Progenitor cell of endocrine pancreas (in vitro differentiated cells): ENCODE measurements at places on chromosomes 1 and 21.
A peak's percentile ranks its signal among the peaks of the same experiment; 100 is the strongest.

GRCh38 chr1:118988186-118989005 is at the start of gene TBX15:
TBX15 (minus strand) TSS chr1:118988343; CDS start chr1:118987795, 548 bp downstream.
- H3K27ac ChIP-seq = peak within 1 kb of the TSS; percentile 58
- peaks cover 97% of the 10 kb centered on the region for H3K27me3 ChIP-seq
- H3K4me3 ChIP-seq = peak within 1 kb of the TSS; percentile 21
- DNase-seq = no peak
- H3K36me3 ChIP-seq = no peaks in the 10 kb centered on the region

GRCh38 chr1:174809755-174810280 is 189.9 kb upstream of the CACYBP start:
- H3K27ac ChIP-seq = peak overlapping the region; percentile 0
- H3K4me3 ChIP-seq = no peak overlapping the region
- H3K4me1 ChIP-seq = peaks cover 17% of the 10 kb centered on the region
- H3K27me3 ChIP-seq = no peaks in the 10 kb centered on the region
- H3K36me3 ChIP-seq = no peaks in the 10 kb centered on the region

DNA sequence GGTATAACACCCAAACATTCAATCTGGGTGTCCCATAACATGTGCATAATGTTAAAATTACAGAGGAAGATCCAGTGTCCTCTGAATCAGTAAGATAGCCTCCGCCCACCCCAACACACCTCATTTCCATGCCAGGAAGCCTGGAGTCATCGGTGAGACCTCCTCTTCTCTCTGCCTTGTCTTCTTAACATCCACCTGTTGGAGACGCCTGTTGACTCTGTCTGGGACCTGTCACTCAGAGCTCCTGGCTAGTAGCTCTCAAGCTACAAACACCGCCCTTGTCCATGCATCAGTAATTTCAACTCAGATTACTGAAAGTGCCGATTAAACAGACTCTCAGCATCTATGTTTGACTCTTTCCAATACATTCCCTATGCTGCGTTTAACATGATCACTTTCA is 27.4 kb downstream of the KCNJ15 start:
- H3K4me1 ChIP-seq = no peaks in the 10 kb centered on the region
- peaks cover 11% of the 10 kb centered on the region for H3K27me3 ChIP-seq
- DNase-seq = no peak
- H3K27ac ChIP-seq = no peak overlapping the region

DNA sequence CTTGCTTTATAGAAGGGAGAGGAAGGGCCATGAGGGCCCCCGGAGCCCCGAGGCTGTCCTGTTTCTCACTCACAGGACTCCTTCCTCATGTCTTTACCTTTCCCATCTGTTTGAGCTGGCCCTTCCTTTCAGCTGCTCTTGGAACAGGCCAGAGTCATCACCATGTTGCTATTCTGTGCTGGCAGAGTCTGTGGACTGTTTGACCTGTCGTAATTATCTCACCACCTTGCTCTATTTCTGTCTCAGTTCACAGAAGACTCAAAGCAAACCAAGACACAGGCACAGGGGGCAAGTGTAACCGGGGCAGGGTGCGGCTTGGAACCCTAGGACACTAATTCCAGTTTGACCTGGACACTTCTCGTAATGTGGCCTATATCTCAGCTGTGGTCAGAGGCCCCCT is 104.3 kb upstream of the CD34 start:
- H3K4me1 ChIP-seq = no peaks in the 10 kb centered on the region
- DNase-seq = no peak
- no peak overlapping the region for H3K27ac ChIP-seq
- no peaks in the 10 kb centered on the region for H3K36me3 ChIP-seq
